ENCODE measurements at places on chromosomes 4 and X. TPM values are rescaled to one million over a fixed set of nuclear protein-coding genes. Genes with fewer than 3 reads are reported as not detected.

The CDS1 gene
- polyA plus RNA-seq = 28.9 TPM

The RAB39B gene
- polyA plus RNA-seq = 2.8 TPM

The RPS3A gene
- polyA plus RNA-seq = 3,701 TPM

The MUC7 gene
- 0.13 TPM for polyA plus RNA-seq

The PNMA6A gene
- 10.1 TPM for polyA plus RNA-seq

The OCRL gene
- polyA plus RNA-seq = 31.4 TPM

The GTPBP6 gene
- polyA plus RNA-seq = 36.5 TPM

DNA sequence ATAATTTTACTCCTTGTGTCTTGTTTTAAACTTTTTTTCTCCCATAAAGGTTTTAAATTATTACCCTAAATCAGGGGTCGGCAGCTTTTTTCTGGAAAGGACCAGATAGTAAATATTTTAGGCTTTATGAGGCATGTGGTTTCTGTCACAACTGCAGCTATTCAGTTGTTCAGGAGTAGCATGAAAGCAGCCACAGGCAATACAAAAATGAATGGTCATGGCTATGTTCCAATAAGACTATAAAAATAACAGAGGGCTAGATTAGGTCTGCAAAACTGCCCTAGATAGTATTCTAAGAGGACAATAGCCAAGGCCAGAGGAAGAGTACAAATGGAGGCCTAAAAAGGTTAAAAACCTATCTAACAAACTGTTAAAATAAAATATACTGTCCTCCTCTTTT lies 24.6 kb downstream of the HERC5 start:
- no peak for DNase-seq

DNA sequence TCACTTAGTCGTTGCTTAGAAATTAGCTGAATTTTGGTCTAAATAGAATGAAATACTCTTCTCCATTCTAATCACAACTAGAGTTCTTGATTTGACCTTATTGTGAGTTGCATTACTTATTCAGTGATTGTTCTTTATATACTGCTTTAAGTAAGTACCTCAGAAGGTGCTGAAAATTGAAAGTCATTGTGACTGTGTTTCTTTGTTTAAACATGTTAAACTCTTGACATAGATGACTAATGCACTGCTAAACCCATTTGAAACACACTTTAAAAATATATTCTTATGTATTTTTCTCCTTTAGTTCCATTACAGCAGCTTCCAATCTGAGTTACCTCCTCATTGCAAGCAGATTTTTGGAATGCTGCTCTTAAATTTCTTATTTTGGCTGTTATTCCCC lies 9.1 kb downstream of the TSPAN7 start:
- DNase-seq = no peak

GRCh38 chrX:66408507-66408906 lies 230.4 kb downstream of the EDA2R start:
- no peak for DNase-seq

DNA sequence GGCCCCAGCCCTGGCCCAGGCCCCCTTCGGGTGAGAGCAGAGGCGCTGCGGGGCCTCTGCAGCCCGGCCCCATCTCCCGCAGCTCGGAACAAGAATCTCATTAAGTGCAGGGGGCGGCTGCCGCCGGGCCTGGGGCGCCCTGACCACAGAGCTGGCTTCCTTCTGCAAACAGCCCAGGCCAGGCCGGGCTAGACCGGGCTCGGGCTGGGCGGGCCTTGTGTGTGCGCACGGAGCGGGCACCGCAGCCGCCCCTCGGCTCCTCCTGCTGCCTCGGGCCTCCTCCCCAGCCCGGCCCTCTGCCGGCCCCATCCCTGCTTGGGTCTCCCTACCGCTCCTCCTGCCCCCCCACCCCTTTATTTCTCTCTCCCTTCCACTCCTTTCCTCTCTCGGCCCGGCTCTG lies 83.3 kb downstream of the EFNB1 start:
- no peak for DNase-seq

GRCh38 chr4:77127837-77128621 lies 29.0 kb upstream of the CCNG2 start:
- no peak for DNase-seq

GRCh38 chr4:48687313-48688051 lies 92.6 kb downstream of the FRYL start:
- DNase-seq = no peak

DNA sequence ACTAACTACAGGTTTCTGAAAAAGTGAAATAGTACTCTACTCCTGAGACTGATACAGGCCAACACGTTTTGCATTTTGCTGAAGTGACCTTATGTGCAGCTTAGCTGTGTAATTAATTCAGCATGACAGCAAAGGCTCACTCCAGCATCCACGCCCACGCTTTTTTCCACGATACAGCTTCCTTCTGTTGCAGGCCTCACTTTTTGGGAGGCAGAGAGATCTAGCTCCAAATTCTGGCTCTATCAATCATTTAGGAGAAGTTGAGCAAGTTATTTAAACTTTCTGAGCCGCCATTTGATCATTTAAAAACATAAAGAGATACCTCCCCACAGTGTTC lies 160.3 kb downstream of the AFAP1 start:
- no peak for DNase-seq

DNA sequence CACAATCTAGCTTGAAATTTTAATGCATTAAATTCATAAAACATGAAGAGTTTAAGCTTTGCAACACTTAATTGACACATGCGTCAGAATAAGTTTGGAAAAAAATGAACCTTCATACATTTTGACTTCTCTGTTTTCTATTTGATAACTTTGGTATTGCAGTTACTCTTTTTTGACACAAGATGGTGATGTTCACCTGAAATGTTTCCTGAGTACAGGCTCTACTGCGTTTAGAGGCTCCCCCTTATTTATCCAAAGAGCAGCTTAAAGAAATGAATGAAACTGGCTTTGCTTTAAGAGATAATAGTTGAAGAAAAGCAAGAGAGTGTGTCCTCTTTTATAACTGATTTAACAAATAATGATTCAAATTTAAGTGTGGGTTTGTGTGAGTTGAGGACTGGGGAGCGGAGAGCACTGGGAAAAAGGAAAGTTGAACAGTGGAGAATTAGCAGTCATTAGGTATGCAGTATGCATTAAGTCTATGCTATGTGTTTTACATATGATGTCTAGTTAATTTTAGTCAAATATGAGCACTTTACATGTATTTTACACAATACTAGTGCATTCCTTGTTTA lies 180.6 kb upstream of the NUDT6 start:
- DNase-seq = no peak

DNA sequence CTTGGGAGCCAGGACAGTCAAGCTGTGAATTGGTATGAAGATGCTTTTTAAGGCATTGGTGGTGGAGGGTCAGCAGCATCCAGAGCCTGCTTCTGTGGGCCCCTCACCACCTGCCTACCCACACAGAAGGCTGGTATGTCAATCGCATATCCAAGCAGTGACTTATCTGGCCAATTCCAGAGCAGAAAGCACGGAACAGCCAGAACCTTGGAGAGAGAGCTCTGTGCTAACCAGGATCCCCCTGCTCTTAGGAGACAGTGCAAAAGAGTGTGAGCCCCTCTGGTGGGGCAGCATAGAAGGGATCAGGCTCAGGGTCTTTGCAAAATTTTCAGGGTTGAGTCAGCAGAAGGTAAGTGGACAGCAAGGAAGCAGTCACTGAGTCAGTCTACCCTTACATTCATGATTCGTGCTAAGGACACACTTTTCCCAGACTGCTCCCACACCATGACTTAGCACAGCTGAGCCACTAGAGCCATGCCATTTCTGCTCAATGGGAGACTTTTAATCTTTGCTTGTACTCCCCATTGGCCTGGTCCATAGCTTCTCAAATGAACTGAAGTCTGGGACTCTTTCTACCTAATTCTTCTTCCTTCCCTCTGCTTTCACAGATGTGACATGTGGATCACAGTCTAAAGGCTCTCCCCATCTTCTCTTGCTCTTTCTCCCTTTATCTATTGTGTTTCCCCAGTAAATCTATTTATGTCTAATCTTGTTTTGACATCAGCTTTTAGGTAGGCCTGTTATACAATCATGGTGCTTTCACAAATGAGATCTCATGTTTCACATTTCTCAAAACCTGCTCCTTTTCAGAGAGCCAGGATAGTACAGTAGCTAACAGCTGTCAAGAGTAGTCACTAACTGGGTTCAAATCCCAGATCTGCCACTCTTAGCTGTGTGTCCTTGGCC lies 20.0 kb downstream of the MORF4L2 start:
- no peak for DNase-seq

DNA sequence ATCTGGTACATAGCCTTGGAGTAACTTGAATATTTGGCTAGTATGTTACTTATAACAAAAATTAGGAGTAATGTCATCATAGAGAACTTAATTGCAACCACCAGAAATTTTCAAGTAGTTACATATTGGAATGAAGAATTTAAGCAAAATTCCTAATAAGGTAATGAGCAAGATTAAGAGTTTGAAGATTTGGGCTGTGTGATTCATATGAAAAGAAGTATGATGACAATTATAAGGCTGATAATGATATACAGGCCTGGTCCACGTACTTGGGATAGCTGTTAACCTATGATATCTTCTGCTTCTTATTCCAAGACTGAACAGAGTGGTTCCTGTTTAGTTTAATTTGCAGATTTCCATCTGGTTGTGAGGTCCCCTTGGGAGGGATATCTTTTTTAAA lies 463.9 kb downstream of the RAPGEF2 start:
- DNase-seq = no peak

- no peak for DNase-seq
Observed at GRCh38 chrX:123223859-123224258, 39.8 kb downstream of the GRIA3 start.

DNA sequence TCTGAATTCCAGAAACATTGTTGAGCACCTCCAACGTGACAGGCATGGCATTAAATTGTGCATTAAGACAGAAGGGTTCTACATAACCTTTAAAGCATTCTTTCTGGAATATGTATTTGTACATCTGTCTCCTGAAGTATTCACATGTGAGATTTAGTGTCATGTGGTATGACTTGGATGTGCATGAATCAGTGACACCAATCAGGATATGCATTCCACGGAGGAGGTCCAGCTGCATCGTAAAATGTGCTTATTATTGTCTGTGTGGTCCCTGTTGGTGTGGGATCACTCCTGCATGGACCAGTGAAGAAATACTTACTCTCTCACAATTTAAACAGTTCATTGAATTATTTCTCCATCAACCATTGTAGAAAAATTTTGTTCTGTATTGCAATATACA lies 149.0 kb downstream of the MID1 start:
- no peak for DNase-seq

- DNase-seq = no peak
Observed at GRCh38 chr4:139834226-139834662, 168.6 kb downstream of the MGST2 start.

- no peak for DNase-seq
Observed at GRCh38 chr4:26028793-26029567, 115.0 kb downstream of the SMIM20 start.
